ENCODE measurements at places on chromosomes 16 and 17.

DNA sequence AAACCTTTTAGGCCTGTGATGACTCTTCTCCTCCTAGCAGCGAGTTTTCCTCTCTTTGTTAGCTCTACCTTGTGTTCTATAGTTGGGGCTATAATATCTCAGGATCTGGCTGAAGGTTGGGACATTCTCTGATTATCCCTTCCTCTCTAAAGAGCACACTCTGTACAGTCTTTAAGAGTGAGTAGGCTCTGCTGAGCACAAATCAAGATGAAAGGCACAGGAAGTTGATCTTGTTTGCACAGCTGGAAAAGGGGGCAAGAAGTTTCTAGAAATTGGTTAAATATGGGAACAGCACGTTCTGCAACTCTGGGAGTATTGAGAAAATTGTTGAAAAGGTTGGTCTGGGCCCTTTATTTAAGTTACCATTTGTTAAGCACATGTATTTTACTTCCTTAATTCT lies 240.9 kb downstream of the CDH11 start:
- no peak for DNase-seq

- DNase-seq: no peak
These were observed 15.0 kb upstream of the FAAP100 start for GRCh38 chr17:81567191-81567590.

DNA sequence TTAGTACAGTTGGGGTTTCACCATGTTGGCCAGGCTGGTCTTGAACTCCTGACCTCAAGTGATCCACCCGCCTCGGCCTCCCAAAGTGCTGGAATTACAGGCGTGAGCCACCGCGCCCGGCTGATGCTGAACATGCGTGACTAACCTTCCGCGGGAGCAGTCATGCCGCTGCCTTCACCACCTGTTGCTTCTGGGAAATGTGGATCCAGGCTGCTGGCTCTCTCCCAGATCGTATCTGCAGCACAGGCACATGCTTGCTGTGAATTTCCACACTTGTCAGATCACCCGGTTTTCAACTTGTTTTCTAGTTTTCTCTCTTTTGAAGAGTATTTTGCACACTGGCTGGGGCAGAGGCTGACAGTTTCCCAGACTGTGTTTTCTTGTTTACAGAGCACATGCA lies 97.9 kb downstream of the ADCY9 start:
- DNase-seq: no peak

- no peak for DNase-seq
These were observed 6.7 kb downstream of the ERI2 start for GRCh38 chr16:20799599-20799998.

GRCh38 chr16:56263711-56264608 lies 72.7 kb downstream of the GNAO1 start:
- DNase-seq: no peak

- no peak for DNase-seq
These were observed at the start of gene MLLT6 for GRCh38 chr17:38704606-38705522. TSS of gene MLLT6 (plus strand) at chr17:38705273. CDS start at chr17:38705633, 360 bp downstream.

DNA sequence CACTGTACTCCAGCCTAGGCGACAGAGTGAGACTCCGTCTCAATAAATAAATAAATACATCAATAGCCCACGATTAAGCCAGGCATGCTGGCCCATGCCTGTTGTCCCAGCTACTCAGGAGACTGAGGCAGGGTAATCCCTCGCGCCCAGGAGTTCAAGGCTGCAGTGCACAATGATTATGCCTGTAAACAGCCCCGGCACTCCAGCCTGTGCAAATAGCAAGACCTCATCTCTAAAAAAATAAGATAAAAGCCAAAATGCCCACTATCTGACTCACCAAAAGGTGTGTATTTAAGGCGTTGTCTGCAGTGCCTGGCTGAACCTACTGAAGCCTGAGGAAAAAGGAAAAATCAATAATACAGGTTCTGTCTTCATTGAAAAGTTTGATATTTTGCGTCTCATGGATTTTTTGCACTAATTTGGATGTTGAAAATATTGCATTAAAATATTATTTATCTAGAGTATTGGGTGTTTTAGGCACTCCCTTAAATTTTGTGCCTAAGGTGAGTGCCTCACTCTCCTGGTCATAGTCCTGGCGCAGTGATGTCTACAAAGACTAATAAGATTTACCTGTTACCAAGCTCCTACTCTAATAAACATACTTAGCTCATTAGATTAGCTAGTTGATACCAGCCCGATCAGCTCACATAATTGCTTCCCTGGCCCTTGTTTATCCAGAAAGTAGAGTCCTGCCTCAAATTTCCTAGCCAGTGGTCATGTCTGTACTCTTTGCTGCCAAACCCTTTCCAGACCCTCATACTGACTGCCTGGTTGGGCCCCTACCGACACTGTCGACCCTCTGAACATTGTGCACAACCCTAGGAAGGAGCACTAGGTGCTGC lies 24.7 kb upstream of the TOB1 start:
- no peak for DNase-seq

GRCh38 chr17:57375770-57376225 lies 119.5 kb downstream of the MSI2 start:
- DNase-seq: no peak

GRCh38 chr17:66976781-66977201 lies 12.3 kb downstream of the CACNG4 start:
- no peak for DNase-seq

- no peak for DNase-seq
These were observed 67.7 kb downstream of the MPRIP start for GRCh38 chr17:17109907-17110306.

- no peak for DNase-seq
These were observed 1.2 kb downstream of the C16orf54 start for GRCh38 chr16:29744541-29745101.
